ENCODE measurements at places on chromosomes 11 and 22. TPM values are rescaled to one million over a fixed set of nuclear protein-coding genes. Genes with fewer than 3 reads are reported as not detected.

KCNK7 gene
- total RNA-seq: 0.11 TPM

C1QTNF6 gene
- 3.2 TPM for total RNA-seq

OR5B17 gene
- total RNA-seq: not detected

RAB6A gene
- total RNA-seq: 120 TPM

CRYAB gene
- 70.6 TPM for total RNA-seq

OR4C12 gene
- not detected for total RNA-seq

GNG3 gene
- not detected for total RNA-seq

CBLIF gene
- total RNA-seq: not detected

DNA sequence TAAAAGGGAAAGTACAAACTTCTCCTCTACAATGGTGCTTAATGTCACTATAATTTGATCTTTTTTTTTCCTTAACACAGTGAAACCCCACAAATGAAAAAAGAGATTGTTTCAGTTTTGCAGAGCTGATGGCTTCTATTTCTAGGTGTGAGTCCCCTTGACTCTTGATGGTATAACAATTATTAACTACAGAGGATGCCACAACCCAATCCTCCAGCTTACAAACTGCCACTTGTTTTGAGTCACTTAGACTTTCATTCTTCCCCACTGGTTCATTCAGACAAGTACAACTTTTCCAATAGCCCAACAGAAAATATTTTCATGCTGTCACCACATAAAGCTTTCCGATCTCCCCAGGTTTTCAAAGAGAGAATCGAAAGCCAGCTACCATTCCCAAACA lies 812.2 kb downstream of the LRRC4C start:
- no peak for DNase-seq

DNA sequence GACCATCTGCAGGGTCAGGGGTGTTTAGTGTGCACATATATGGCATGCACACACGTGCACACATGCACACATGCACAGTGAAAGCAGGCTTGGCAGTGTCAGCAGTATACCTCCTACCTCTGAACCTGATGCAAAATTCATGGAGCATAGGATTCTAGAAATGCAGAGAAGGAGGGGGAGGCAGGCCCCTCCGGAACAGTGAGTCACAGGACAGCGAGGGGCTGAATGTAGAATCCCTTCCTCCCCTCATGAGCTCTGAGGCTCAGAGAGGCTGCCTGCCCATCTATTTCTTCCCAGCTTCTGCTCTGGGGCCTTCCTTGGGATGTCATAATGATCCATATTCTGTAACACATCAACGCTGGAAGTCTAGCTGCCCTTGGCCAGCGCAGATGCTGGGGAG lies 66.7 kb upstream of the NECTIN1 start:
- no peak for DNase-seq

DNA sequence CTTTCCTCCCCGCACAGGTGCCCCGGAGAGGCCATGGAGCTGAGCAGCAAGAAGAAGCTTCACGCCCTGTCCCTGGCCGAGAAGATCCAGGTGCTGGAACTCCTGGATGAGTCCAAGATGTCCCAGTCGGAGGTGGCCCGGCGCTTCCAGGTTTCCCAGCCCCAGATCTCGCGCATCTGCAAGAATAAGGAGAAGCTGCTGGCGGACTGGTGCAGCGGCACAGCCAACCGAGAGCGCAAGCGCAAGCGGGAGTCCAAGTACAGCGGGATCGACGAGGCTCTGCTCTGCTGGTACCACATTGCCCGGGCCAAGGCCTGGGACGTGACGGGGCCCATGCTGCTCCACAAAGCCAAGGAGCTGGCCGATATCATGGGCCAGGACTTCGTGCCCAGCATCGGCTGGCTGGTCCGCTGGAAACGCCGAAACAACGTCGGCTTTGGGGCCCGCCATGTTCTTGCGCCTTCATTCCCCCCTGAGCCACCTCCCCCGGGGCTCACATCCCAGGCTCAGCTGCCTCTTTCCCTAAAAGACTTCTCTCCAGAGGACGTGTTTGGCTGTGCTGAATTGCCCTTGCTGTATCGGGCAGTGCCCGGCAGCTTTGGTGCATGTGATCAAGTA lies 1.3 kb downstream of the TIGD3 start:
- peak; percentile 45 for DNase-seq

- DNase-seq: no peak
These were observed 21.1 kb upstream of the CSF2RB start for GRCh38 chr22:36892292-36892691.

Data from LHCN-M2 (cell line).